ENCODE measurements at places on chromosomes 1 and 21.

GRCh38 chr1:33815061-33815460, 48.8 kb upstream of the HMGB4 start:
- DNase-seq: peak; percentile 43

DNA sequence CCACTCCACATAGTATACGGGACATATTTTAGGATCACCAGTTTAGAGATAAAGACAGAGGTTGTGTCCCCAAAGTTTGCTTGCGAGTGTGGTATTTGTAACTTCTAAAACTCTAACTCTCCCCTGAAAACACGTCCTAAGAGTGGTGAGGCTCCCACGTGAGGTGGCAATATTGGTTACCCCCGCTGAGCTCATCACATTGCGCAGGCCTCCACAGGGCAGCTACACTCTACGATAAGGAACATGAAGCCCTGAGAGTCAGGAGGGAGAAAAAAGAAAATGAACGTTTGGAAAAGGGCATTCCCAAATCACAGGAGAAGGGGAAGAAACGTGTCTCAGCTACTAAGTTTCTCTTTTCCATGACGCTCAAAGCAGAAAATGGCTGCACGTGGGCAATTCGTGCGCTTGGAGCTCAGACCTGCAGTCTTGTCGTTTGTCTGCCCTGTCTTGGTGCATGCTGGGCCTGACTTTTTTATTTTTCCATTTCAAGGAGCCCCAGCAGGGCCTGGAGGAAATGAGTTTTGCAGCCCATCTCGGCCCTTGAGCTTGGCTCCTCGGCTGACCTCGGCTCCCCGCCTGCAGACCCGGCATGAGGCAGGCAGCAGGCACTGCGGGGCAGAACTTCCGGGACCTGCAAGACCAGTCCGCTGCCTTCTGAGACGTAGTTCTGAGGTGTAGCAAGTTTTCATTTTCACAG, 25.7 kb downstream of the ERG start:
- no peak for DNase-seq

DNA sequence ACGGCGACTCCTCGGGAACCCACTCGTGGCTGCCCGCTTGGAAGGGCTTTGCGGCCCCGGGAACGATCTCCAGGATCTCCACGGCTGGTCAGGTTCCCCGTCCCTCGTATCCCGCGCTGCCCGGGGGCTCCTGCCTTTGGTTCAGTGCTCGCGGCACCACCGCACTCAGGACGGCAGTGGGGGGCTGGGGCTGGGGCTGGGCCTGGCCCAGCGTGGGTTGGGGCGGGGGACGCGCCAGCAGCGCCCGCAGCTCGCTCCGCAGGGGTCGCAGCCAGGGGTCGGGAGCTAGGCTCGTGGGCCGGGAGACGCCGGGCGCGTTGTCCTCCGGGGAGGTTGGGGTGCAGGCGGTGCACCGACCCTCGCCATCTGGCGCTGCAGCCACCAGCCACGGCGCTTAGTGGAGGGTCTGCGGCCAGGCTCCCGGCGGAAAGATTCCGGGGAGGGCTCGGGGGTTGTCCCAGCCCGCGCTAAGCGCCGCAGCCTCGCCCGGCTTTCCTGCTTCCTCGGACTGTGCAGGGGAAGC, 8.9 kb downstream of the SIM2 start:
- DNase-seq: no peak

GRCh38 chr1:19577036-19577435, 67.1 kb upstream of the NBL1 start:
- no peak for DNase-seq

DNA sequence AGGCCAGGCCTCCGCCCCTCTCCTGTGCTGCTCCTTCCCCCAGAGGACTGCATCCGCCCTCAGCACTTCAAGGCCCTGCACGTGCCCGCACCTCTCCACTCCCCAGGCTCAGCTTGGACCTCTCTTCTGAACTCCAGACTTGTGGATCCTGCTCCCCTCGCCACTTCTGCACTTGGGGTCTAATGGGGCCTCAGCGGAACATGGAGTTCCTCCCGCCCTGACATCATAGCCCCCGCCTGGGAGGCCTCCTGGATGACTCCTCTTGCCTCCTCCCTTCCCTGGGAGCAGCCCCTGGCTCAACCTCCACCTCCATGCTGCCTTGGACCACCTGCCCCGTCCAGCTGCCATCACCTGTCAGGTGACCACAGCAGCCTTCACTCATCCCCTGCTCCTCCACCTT, 10.1 kb downstream of the OXCT2 start:
- no peak for DNase-seq

DNA sequence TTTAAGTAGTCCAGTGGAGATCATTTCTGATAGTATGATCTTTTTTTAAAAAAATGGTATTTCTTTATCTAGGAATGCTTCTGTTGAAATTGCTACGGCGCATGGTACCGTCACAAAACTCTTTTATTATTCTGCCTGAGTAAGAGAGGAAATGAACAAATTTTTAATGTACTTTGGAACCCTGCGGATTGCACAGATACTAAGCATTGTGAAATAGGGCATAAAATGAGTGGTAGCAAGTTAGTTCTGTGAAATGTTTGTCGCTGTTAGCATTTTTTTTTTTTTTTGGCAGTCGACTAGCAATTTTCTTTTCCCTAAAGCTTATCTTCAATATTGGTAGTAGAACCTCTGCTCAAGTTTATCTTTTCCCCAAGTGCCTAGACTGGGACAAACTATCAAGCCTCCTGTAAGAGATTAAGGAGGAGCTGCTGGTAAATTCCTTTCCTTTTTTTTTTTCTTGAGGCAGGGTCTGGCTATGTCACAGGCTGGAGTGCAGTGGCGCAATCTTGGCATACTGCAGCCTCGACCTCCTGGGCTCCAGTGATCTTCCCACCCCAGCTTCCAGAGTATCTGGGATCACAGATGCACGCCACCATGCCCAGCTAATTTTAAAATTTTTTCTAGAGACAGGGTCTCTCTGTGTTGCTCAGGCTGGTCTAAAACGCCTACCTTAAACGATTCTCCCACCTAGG, 2.2 kb downstream of the ITSN1 start:
- DNase-seq: no peak

- no peak for DNase-seq
Observed at GRCh38 chr21:34967509-34968289, 81.4 kb downstream of the RUNX1 start.

GRCh38 chr1:209715314-209715713, 10.7 kb downstream of the HSD11B1 start:
- DNase-seq: no peak

GRCh38 chr1:226754793-226755533, 15.9 kb upstream of the ITPKB start:
- no peak for DNase-seq

DNA sequence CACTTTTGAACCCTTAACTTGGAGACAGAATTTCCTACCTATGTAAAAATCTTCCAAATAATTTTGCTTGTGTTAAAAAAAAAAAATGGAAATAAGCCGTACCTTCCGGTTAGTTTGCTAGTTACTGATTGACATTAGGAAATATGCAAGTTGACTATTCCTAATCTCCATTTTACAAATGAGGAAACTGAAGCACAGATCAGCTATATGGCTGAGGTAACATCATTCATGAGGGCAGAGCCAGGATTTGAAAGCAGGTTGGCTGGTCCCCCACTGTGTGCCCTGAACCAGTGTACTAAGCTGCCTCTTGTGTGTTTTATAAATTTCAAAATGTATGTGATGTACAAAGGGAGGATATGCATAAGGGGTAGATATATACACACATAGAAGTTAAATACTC, 29.6 kb downstream of the BACE2 start:
- DNase-seq: no peak

- DNase-seq: no peak
Observed at GRCh38 chr1:86429122-86429725, 5.3 kb downstream of the CLCA2 start.

DNA sequence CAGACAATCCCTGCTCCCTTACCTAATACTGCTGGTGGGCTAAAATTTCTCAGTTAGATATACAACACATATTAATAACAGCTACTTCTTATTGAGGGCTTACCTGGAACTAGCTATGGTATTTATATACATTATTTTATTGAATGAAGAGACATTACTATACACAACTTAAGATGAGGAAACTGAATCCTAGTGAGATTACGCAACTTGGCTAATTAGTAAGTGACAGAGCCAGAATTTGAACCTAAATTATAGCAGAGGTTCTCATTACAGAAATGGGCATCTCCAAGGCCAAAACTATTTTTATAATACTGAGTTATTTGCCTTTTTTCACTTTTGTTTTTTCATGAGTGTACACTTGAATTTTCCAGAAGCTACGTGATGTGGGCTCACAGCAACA, 44.5 kb upstream of the SMYD2 start:
- no peak for DNase-seq

DNA sequence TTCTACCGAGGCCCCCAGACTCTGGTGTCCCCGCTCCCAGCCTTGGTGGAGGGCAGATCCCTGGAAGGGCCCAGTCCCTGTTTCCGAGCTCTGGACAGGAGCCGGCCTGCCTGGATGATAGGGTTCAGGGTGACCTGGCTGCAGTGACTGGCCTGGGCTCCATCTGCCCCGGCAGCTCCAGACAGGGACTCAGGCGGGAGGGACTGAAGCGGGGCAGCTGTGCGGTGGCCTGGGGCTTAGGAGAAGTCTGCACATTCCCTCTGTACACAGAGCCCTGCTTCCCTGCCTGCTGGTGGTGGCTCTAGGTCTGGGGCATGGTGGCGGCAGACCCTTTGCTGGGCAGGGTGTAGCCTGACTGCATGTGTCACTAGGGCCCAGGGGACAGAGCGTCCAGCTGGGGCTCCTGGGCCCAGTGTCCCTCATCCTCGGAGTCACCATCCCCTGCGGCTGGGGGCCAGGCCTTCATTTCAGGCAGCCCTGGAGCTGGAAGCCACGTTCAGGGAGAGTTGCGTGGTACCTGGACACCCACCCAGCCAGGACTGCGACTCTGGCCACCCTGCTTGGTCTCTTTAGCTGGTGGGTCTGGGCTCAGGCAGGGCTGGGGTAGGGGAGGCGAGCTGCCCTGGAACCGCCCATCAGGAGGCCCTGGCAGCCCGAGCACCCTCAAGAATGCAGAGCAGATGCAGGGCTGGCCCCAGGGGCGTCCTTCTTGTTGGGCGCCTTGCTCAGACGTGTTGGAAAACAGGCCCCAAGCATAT, 9.6 kb downstream of the ARHGEF16 start:
- no peak for DNase-seq

DNA sequence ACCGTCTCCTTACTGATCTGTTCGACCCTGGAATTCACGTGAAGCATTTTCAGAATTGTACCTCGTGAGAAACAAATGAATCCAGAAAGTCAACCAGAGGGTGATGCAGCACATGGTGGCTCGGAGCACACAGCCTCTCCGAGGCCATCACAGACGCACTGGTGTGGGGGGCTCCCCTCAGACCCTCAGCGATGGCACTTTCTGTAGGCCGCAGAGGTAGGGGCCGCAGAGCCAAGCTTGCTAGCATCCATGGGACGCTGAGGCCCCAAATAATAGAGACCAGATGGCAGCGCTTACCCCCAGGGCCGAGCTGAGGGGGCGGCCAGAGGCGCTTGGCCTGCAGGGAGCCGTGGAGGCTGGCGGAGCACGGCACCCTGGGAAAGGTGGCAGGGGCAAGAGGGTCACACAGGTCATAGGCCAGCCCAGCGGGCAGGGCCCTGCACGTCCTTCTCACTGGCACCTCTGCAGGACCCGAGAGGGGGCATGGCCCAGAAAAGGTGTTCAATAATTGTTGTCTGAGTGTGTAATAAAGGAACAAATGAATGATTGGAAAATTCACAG, 28.1 kb upstream of the COL6A2 start:
- DNase-seq: no peak

DNA sequence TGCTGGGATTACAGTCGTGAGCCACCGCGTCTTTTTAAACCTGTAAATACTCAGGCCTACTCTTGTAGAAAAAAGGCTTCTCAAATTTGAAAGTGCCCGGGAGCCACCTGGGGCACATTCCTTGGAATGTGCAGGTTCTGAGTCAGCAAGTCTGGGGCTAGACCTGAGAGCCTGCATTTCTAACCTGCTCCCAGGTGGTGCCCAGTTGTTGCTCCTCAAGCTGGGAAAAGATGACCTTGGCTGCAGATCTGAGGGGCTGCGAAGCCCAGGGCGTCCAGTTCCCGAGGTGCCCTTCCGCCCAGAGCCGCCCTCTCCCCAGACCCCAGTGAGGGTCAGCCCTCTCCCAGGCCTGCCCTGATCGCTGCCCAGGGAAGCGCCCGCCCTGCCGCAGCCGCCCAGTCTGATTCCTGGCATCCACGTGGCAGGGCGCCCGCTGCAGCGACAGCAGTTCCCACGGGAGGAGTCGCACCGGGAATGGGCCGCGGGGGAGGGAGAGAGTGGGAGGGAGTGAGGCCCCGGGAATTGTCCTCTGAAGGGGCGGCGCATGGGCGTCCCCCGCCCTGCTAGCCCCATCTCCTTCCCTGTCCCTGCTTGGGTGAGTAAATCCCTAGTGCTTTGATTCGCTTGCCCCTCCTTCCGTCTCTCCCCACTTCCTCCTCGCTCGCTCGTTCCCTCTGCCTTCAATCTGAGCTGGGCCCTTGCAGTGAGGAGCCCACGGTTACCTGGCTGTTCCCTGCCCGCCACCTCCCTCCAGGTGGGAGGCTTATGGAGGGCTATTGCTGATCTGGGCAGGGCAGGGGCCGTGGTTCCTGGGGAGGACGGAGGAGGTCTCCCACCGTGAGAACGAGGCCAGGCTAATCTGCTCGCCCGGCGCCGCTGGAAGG, 18.8 kb upstream of the TENT5B start:
- no peak for DNase-seq

- DNase-seq: no peak
Observed at GRCh38 chr1:1082776-1083415, 8.8 kb upstream of the RNF223 start.

GRCh38 chr1:3657578-3658230, 5.4 kb downstream of the TP73 start:
- DNase-seq: no peak

GRCh38 chr1:14517841-14518180, 80.7 kb upstream of the KAZN start:
- no peak for DNase-seq
